T1000 (cell line): ENCODE measurements at places on chromosomes 5 and 9.

DNA sequence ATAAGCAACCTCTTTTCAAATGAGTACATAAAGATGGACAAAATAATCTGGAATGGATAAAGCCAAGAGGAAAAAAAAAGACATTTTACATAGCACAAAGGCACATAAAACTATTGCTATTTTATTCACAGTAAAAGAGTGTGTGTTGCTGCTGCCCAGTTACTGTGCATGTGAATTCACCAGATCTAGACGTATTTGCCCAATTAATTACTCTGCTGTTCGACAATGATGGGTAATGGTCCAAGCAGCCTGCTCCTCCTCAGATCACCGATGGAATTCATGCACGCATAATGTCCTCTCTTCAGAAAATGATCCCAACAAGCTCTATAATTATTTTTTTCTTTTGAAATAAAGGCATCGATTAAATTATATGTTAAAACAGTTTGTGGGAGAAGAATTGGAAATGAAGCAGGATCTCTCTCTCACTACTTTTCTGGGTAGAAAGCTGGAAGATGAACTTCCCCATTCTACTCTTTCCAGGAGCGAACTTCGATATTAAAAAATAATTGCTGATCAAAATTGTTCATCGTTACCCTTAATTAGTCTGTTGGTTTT, 357.4 kb upstream of the CCNH start:
- no peak for DNase-seq

GRCh38 chr5:176609724-176610434, at the start of gene GPRIN1:
TSS of gene GPRIN1 (minus strand) at chr5:176610156. CDS start at chr5:176599834, 10,322 bp downstream.
- peak; percentile 55 for DNase-seq

DNA sequence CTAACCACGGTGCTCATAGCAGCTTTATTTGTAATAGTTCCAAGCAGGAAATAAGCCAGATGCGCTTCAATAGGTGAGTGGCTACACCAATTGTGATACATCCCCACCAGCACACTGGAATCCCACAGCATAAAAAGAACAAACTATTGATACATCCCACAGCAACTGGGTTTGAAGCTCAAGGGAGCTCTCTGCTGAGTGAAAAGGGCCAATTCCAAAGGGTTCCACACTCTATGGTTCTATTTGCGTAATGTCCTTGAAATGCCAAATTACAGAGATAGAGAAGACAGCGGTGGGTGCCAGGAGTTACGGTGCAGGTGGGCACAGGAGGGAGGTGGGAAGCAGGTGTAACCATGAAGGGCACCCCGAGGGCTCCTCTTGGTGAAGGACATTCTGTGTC, 155.3 kb upstream of the PPP1R26 start:
- no peak for DNase-seq

- no peak for DNase-seq
Observed at GRCh38 chr9:89246840-89247239, 64.2 kb upstream of the CKS2 start.

GRCh38 chr5:173699966-173700365, 83.5 kb upstream of the BOD1 start:
- no peak for DNase-seq
